Midbrain (tissue), 1 donor: ENCODE measurements at places on chromosomes 16 and 17.

DNA sequence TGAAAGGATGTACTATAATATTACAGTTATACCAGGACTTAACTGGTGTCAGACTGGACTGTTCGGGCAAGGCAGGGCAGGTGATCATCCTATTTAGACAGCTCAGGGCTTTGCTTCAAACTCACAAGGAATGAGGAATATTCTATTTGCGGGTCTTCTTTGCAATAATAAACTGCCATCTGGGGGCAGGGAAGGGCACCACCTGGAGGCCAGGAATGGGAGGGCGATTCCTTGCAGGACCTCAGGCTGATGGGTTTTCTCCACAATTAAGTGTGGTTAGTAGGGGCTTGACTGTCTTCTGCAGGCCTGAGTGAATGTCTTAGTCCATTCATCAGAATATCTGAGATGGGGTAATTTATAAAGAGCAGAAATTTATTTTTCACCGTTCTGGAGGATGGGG lies 424.1 kb downstream of the CA10 start:
- no peak for DNase-seq

DNA sequence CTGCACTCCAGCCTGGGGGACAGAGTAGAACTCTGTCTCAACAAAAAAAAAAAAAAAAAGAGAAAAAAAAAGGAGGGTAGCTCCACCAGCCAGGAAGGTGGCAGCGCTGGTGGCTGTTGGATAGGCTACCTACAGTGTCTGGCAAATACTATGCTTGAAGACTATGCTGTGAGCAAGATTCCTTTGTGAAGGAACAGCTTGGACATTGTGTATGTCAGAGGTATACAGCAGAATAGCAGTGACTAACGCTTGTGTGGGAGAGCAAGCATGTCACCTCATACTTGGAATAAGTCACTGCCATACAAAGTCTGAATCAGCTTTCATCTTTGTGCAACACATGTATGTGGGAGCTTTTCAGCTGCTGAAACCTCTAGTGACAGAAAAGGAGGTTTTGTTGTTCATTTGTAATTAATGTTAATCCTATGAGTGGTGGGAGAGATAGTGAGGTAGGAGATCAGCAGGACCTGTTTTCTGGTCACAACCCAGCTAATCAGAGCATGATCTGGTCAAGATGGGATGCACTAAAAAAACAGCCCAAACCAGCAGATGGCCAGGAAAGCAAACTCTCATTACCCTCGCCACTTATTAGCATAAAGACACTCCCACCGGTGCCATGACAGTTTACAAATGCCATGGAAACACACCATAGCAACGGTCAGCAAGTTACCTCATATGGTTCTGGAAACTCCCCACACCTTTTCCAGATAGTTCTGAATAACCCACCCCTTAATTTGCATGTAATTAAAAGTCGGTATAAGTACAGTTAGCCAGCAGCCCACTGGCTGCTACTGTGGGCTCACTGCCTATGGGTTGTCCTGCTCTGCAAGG lies 6.8 kb upstream of the ITGAD start:
- DNase-seq, result no peak

DNA sequence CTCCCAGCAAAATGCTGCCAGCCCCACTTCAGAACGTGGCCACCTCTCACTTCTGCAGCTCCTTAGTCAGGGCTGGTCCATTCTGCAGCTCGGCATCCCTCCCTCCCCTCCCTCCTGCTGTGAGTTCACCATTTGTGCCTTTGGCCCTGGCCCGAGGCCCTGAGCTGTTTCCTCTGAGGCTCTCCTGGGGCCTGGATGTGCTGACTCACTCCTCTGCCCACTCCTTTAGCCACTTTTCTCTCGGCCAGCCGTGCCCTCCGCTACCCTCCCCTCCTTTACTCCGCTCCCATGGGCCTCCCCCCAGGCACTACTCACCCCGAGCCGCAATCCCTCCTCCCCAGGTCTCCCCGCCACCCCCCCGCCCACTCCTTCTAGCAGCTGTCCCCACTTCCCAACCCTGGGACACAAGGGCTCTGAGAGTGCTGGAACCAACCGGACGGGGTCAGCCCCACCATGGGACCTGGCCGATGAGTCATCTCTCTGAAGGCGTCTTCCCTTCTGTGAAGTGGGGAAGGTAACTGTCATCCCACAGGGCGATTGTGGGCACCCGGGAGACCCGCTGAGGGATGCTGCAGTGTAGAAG lies 11.5 kb downstream of the KCNG4 start:
- DNase-seq, result peak; percentile 10

GRCh38 chr17:30580916-30581315 lies 103.7 kb downstream of the GOSR1 start:
- DNase-seq, result no peak

- DNase-seq, result no peak
These were observed 262.6 kb upstream of the CDH11 start for GRCh38 chr16:65384441-65384840.

DNA sequence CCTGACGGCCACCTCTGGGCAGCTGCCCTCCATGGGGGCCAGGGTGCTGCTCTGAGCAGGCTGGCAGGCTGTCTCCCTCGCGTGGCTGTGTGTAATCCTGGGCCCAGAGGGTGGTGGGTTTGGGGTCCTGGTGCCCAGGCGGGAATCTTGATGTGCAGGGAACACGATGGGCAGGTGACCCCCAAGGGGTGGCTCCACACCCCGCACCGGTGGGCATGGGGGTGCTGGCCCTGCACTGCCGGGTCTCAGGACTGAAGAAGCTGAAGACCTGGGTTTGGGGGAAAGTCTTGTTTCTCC lies 8.6 kb downstream of the CHMP6 start:
- no peak for DNase-seq

DNA sequence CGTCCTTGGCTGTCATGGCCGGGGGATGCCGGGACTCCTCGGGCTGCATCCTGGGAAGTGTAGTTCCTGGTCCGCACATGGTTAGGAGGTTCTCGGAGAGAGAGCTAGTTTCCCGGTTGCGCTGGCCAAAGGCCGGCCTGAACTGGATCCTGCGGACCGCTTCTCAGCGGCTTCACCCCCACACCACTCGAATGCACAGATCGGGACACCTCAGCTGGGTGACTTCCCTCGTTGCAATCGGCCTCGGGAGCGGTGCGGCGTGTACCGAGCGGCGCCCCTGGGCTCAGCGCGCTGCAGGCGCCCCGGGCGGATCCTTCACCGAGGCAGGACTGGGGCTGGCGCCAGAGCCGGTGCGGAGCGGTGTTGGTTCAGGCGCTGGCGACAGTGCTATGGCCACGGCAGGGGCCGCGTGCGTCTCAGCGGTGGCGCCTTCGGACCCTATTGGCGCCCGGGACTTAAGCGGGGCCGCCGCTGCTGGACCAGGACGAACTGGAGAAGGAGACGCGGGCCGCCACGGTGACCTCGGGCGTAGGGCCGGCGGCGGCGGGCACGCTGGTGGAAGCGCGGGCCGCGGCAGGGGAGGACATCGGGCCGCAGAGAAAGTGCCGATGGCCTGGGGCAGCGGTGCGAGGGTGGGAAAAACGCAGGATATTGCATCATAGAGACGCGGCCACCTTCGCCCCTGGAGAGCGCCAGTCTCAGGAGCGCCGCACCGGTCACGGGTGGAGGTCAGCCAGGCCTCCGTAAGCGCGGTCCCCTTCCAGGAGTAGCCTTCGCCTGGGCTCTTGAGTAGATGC lies 11.4 kb downstream of the ZNF629 start:
- peak; percentile 88 for DNase-seq

DNA sequence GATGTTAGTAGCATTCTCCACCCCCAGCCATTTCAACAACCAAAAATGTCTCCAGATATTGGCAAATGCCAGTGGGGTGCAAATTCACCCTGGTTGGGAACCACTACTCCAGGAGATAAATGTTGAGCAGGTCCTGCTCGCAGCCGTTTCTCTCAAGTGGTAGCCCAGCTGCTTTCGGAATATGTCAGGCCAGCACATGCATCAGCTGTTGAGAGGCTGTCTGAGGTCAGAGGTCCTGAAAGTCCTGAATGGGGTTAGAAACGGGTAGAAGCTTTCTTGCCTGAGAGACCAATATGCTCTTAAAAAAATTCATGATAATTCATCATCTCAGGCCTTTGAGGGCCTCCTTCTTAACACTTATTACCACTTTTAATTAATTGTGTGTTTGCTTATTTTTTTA lies 31.0 kb downstream of the TEKT5 start:
- DNase-seq, result no peak

GRCh38 chr17:71809537-71809936 lies 311.3 kb upstream of the SOX9 start:
- no peak for DNase-seq
